ENCODE measurements at places on chromosomes 6 and 20.

GRCh38 chr6:148240461-148240840 lies 102.2 kb upstream of the SASH1 start:
- no peak for DNase-seq

- no peak for DNase-seq
Measured at GRCh38 chr6:45423111-45423823, 45.5 kb upstream of the SUPT3H start.

GRCh38 chr6:113564371-113565171 lies 292.6 kb upstream of the MARCKS start:
- DNase-seq, result peak; percentile 76

DNA sequence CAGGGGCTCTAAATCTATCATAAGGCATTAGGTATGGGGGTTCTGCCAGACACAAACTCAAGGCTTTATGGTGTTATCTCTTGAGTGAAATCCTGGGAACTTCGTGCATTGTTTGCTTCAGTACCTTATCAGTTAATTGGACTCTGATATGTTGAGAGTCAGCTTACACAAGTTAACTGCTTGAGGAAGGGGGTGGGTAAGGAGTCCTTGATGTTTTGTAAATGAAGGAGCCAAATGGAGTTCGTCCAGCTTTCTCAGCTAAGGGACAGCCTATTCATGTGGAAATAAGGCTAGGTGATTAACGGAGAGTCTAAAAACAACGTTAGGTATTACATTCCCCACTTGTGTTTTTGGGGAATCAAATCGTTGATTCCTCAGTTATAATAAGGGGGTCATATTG lies 157.4 kb downstream of the TRIM27 start:
- DNase-seq, result no peak

- no peak for DNase-seq
Measured at GRCh38 chr6:169997930-169998218, 246.5 kb downstream of the ERMARD start.

GRCh38 chr6:154329350-154330170 lies 27.0 kb downstream of the IPCEF1 start:
- no peak for DNase-seq

GRCh38 chr20:44071526-44072111 lies 115.4 kb downstream of the JPH2 start:
- DNase-seq, result no peak

DNA sequence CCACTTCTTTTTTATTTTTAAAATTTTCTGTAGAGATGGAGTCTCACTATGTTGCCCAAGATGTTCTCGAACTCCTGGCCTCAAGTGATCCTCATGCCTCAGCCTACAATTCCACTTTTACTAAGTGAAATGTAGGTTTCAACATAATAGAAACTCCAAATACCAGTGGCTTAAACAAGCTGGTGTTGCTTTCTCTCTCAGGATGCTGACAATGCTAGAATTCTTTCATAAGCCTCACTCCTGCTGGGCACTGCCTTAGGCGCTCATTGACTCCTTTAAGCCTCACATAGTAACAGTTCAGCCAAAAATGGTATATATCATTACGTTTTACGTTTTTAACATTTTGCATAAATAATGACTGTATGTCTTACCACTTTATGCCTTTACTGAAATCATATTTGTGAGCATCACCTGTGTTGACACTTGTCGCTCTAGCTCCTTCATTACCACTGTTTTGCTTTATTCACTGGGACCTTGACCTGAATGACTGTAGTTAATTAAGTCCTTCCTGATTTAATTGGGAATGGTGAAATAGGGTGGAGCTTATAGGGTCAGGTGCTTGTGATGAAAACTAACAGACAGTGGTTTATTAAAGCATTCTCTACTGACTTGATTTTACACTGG lies 3.9 kb upstream of the CST9 start:
- no peak for DNase-seq

DNA sequence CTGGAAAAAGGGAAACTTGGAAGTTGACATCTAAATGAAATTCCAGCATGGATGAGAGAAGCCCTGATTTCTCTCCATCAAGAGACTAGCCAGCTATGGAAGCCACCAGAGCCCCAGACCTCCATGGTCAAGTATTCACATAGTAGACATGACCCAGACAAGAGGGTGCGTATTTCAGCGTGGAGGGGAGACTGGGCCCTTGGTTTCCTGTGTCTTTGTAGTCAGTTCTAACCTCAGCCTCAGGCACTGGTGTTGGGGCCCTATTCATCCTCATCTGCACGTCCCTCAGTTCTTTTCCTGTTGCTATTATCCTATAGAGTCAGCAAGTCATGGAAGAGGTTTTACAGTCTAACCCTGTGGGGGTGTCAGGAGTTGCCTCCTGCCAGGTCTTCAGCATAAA lies 12.5 kb downstream of the GNL1 start:
- DNase-seq, result no peak

- peak; percentile 100 for DNase-seq
Measured at GRCh38 chr6:73520688-73521350, at the start of gene EEF1A1. Gene EEF1A1, minus strand, starts transcription at chr6:73521032. Its CDS starts 1,006 bp downstream, at chr6:73520026.

- no peak for DNase-seq
Measured at GRCh38 chr20:46558511-46558959, 8.1 kb upstream of the OCSTAMP start.

DNA sequence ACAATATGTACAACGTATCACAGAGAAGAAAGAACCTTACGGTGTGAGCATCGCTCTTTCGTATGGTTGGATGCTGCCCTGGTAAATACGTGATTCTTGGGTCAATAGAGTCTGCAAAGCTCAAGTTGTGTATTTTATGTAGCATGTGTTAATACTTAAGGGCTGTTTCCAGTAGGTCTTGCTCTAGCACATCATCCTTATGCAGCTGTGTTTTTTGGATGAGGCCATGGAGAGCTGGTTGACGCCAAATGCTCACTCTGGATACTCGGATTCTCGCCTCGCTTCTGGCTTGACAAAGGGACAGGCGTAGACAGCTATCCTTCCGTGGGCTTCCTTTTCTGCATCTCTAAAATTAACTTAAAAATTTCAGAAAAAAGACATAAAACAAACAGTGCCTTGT lies 38.9 kb downstream of the SNRNP48 start:
- DNase-seq, result no peak

DNA sequence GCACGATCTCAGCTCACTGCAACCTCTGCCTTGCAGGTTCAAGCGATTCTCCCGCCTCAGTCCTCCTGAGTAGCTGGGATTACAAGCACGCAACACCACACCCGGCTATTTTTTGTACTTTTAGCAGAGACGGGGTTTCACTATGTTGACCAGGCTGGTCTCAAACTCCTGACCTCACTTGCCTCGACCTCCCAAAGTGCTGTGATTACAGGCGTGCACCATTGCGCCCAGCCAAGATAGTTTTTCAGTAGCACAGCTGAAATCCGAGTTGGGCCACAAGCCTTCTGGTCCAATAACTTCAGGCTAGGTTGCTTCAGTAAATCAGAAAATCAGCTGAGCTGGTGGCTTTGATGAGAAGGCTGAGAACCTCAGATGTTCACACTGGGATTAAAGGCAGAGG lies 65.7 kb downstream of the TRAM2 start:
- no peak for DNase-seq

GRCh38 chr6:159493231-159493897 lies 199.7 kb downstream of the SOD2 start:
- no peak for DNase-seq

DNA sequence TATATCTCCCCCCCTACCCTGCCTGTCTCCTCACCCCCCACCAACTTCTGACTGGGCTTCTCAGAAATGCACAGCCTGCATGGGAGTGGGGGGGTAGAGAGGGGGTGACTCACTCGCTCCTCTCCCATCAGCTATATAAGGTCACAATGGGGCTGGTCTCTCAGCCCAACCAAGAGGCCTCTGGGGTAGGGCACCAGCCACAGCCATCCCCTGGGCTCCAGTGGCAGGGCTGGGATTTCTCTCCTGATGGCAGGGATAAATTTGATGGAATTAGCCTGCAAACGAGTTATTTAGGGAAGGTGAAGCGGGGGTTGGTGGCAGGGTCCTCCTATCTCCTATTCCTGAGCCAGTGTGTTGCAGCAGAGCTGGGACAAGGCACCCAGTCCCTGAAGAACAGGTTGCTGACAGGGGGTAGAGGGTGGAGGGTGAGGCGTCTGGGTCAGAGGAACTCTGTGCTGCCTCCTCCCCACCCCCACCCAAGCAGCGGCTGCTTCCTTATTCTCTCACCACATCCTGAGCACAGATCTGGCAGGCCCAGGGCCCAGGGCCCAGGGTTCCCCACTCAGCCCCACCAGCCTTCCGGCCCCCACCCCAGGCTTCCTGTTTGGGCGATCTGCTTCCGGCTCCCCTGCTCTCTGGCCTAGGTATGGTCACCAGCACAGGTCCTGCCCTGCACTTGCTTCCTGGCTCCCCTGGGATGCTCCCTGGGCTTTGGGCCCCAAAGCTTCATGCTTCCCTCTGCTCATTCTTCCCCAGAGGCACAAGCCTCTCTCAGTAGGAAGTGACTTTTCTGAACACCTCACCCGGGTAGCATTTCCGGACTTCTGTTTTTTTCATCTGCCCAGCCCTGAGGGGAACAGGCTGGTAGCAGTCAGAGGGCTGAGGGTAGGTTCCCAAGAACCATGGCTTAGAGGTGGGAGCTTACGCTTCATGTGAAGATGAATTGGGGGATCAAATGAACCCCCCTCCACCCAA lies 4.0 kb downstream of the PPP1R18 start:
- peak; percentile 95 for DNase-seq

DNA sequence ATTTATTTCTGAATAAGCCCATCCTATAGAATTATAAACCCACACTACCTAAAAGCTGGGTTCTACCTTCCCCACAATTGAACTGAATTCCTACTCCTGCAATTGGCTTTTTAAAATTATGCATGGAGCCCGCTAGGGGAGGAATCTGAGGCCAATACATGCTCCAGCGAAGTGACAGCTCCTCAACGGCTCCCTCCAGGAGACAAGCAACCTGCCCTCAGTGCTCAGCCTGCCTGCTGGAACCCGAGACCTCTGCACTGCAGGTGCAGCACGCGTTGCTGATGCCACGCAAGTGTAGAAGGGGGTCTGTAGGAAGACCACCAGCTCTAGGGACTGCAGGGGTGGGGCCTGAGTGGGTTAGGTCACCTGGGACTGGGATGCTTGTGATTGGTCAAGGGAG lies 170.2 kb upstream of the CDYL start:
- no peak for DNase-seq

DNA sequence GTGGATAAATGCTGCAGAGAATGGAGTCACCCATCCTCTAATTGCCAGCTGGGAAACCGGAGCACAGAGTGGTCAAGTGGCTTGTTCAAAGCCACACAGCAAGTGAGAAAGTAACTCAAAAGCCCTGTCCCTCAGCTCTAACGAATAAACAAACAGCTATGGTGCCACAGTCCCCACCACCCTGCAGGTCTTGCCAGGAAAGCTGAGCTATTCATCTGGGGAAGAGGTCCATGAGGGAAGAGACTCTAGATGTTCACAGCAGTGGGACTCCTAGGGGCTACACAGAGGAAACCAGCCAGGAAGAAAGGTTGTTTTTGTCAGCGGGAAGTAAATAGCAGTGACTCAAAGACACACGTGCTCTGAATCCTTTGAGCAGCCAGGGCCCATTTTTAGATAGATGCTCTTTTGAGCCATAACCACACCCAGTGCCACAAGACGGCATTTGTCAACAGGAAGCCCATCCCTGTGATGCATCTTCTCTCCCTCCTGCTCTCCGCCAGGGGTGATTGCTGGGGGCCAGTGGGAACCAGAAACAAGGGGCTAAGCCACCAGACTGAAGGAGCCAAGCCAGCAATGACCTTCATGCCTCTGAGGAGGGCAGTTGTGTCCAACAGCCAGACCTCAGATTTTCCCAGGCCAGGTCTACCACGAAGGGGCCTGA lies 32.4 kb upstream of the TCP11 start:
- DNase-seq, result peak; percentile 37

DNA sequence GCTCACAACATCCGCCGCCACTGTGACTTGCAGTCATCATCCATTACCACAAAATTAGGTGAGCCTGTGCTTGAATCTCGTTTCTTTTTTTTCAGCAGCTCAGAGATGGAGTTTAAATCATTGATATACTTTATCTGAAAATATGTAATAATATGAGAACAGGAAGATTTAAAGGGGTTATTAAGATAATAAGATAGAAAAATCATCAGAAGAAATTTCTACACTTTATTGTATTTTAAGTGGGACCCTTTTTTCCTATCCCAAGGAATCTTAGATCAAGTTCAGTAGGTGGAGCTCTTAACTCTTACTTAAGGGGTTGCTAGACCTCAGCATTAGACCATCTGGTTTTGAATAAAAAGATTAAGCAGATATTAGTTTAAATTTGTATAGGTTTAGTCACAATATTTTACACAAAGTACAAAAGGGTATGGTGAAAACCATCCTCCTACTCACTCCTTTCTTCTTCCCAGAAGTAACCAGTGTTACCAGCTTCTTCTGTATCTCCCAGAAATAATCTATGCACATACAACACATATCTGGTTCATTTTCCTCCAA lies 9.4 kb upstream of the NCOA7 start:
- peak; percentile 21 for DNase-seq

DNA sequence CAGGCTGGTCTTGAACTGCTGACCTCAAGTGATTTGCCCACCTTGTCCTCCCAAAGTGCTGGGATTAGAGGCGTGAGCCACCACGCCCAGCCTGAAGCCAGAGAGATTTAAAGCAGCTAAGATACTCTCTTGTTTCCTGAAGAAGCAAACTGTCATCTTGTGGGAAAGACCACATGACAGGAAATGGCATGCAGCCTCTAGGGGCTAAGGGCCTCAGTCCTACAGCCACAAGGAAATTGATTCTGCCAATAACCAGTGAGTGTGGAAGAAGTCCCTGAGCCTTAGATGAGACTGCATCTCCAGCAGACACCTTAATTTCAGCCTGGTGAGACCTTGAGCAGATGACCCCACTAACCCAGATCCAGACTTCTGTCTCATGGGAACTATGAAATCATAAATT lies 40.9 kb downstream of the KIZ start:
- DNase-seq, result peak; percentile 39

DNA sequence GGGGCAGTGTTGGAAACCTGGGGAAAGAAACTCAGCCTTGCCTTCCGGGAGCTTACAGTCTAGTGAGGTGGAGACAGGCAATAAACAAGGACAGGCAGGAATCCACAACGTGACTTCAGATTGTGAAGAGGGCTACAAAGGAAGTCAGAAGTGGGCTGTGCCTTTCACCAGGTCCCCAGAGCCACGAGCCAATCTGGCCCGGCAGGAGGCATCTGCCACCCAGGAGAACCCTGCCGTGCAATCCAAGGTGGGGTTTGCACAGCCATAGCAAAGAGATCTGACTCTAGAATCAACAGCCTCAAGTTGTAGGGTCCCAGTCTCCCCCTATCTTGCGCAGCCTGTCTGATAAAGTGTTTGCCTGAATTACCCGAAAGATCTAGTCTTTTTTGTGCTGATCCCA lies 5.5 kb downstream of the SLC32A1 start:
- no peak for DNase-seq

GRCh38 chr20:5481872-5482271 lies 165.1 kb upstream of the PROKR2 start:
- no peak for DNase-seq

GRCh38 chr6:156087487-156087886 lies 631.8 kb upstream of the NOX3 start:
- no peak for DNase-seq

- peak; percentile 5 for DNase-seq
Measured at GRCh38 chr6:128516514-128516898, 3.9 kb downstream of the PTPRK start.

All from GM12865 (cell line).